Osteoblast (primary cell): ENCODE measurements at places on chromosomes 6 and 20. TPM values are rescaled to one million over a fixed set of nuclear protein-coding genes. Genes with fewer than 3 reads are reported as not detected.

DEFB124 gene
- total RNA-seq: not detected in 2 replicates

IPCEF1 gene
- 0.36 and 0.88 TPM in 2 replicates for total RNA-seq

MAK gene
- total RNA-seq: under 0.01 TPM in 1 of 2 replicates, not detected in the other

SESN1 gene
- total RNA-seq: 26.1 and 30.4 TPM in 2 replicates

B3GALT4 gene
- 3.8 and 4.3 TPM in 2 replicates for total RNA-seq

CST2 gene
- not detected in 2 replicates for total RNA-seq

NFATC2 gene
- total RNA-seq: 0.29 and 0.36 TPM in 2 replicates

PHF3 gene
- total RNA-seq: 75.7 and 76.7 TPM in 2 replicates

GRCh38 chr20:63366390-63367365 lies 5.5 kb upstream of the CHRNA4 start:
- DNase-seq: no peak
- H3K4me3 ChIP-seq: no peak overlapping the region
- no peaks in the 10 kb centered on the region for H3K36me3 ChIP-seq
- H3K27ac ChIP-seq: no peak overlapping the region

GRCh38 chr20:44020406-44021148 lies 105.9 kb downstream of the TOX2 start:
- DNase-seq: no peak
- H3K4me1 ChIP-seq: peaks cover 8% of the 10 kb centered on the region
- no peak overlapping the region for H3K27ac ChIP-seq
- H3K36me3 ChIP-seq: no peaks in the 10 kb centered on the region
- H3K4me3 ChIP-seq: no peak overlapping the region
- H3K27me3 ChIP-seq: peaks cover 16% of the 10 kb centered on the region

DNA sequence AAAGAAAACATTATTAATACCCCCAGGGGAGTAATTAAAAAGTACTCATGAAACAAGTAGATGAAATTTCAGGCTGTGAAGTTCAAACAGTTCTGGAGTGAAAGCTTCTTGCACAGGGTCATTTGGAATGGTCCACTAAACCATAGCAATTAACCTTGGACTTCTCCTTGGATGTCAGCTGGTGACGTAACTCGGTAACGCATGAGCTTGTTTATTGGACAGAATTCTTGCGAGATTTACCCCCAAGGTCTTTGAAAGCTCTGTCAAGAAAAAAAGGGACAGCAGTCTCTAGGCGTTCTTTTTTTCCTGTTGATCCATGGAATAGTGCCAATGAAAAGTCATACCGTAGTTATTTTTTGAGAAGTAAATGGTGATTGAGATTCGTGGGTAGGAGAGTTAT lies 2.2 kb downstream of the CD83 start:
- DNase-seq: no peak
- no peaks in the 10 kb centered on the region for H3K36me3 ChIP-seq
- no peak overlapping the region for H3K27ac ChIP-seq
- H3K4me1 ChIP-seq: peaks cover 3% of the 10 kb centered on the region
